ENCODE measurements at places on chromosomes 6 and 20. TPM values are rescaled to one million over a fixed set of nuclear protein-coding genes. Genes with fewer than 3 reads are reported as not detected.

The CST7 gene
- 1.3 TPM for total RNA-seq

The PDE10A gene
- total RNA-seq, result 0.48 TPM

- DNase-seq, result no peak
Measured at GRCh38 chr6:110201151-110201884, 21.1 kb downstream of the CDC40 start.

DNA sequence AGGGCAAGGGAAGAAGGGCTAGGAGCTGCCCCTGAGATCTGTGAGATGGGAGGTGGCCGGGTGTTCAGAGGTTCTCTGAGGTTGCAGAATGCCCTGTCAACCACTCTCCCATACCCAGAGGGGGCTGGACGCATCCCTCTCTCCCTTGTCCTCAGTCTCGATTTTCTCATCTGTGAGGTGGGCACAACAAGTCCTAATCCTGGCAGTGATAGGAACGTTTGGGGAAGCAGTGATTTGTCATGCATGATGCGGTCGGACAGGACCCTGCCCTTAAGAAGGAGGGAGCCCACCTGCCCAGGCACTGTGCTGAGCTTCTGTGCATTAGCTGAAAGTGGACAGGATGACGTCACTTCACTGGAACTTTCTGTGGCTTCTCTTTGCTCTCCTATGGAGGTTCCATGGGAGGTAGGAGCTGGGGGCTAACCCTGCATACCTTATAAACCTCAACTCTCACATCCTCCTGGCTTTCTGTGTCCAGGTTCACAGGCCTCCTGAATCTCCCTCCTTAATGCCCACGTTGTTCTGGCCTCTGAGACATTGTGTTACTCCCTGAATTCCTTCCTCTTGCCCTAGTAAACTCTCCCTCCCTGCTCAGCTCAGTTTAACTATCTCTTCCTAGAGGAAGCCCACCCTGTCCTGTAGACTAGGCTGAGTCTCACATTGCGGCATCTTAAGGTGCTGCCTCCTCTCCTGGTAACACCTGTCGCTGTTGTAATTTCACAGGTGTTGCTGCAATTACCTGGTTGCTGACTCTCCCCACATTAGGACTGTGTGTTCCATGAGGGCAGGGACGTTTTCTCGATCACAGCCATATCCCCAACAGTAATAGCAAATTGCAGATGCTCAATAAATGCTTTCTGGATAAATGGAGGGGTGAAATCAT lies 30.1 kb upstream of the CSNK2A1 start:
- no peak for DNase-seq

- DNase-seq, result no peak
Measured at GRCh38 chr6:13881621-13882165, 43.1 kb upstream of the RNF182 start.

DNA sequence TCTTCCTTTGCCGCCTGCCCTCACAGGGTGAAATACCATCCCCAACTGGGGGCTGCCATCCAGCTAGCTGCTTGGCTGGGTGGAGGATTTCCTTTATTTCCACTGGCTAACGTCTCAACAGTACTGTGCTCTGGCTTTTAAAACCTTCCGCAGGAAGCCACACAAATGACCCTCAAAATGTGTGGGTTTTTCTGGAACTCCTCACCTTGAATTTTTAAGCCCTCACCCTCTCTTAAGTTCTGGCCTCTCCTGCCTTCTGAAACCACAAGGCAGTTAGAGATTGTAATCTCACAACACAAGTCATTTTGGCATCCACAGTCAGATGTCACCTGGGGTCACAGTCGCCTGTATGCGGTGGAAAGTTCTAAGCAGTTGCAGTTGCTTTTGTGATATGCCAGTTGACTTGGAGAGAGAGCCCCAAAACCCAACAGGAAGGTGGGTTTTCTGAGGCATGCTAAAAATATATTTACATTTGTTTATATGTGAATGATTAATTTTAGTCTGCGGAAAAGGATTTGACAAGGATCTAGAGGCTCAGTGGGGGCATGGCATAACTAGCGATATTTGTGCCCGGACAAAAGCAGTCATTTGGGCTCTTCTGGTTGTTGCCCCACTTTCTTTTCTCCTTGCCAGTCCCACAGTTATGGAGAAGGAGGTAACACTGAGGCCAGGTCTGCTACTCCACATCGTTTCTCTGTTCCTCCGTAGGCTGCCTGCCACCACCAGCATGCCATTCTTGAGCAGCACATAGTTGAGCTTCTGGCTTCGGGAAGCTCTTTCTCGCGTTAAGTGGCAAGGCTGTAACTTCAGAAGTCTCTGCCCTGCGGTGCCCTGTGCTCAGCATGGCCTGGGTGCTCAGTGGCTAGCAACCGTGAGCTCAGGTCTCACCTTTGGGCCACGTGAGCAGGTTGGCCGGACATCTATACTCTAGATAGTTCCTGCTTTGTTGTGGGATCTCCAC lies 335.3 kb downstream of the CD83 start:
- no peak for DNase-seq

DNA sequence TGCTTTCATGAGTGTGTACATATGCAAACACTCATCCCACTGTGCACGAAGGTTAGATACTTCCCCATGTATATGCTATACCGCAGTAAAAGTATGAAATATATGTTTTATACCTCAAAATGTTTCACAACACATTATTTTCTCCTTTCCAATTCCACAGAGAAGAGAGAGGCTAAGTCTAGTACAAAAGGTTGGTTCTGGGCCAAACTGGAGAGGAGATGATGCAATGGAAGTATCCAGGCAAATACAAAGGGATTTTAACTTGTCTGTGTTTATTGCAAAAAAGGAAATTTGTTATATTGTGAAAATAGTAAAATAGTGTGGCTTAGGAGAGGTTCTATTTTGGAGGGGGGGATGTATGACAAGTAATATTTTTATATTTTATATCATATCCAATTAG lies 112.6 kb downstream of the PLCB1 start:
- DNase-seq, result no peak

DNA sequence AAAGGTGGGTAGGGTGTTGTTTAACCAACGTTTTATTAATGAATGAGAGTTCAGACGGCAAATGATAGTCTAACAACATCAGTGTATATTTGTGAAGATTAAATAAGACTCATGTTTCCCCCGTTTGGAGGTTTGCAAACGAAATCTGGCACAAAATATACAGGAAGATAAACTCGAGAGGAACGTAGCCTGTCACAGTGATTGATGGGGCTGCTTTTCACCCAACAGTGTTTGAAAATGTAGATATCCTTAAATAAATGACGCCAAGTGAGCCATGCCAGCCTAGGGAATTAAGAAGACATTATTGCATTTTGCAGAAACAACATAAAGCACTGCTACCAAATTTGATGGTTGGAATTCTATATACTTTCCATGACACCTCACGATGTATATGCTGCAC lies 696.5 kb upstream of the FLRT3 start:
- no peak for DNase-seq

GRCh38 chr6:108653949-108654348 lies 93.2 kb downstream of the FOXO3 start:
- peak; percentile 58 for DNase-seq

Measured in right lobe of liver (tissue), 6 donors.